ENCODE measurements at places on chromosomes 2 and 18. TPM values are rescaled to one million over a fixed set of nuclear protein-coding genes. Genes with fewer than 3 reads are reported as not detected.

PLEKHH2 gene
- 0.14 TPM for total RNA-seq

RNF152 gene
- 88.8 TPM for total RNA-seq

CAPG gene
- total RNA-seq, result 56.3 TPM

RNF103 gene
- 25.4 TPM for total RNA-seq

SERTAD2 gene
- total RNA-seq, result 9.5 TPM

FSIP2 gene
- total RNA-seq, result 0.05 TPM

KIF1A gene
- total RNA-seq, result 0.05 TPM

TMEM178A gene
- total RNA-seq, result not detected

CRYBA2 gene
- total RNA-seq, result not detected

ANKRD36B gene
- total RNA-seq, result 67.0 TPM

- no peak for DNase-seq
Observed at GRCh38 chr2:21393173-21393572, 269.4 kb downstream of the TDRD15 start.

DNA sequence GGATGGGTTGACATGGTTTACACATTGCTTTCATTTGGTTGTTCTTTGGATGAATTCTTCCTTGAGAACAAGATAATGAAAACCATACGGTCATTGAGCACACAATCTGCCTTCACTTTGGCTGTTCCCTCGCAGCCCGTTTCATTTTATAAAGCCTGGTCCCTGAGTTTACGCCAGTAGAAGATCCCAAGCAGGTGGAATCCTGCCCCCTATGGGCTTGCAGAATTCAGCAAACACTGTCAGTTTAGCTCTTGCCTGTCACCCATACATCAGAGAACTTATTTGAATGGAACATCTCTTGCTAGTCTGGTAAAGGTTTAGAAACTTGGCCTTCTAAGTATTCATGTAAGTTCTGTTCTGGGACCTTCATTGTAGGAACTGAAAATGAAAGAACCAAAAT is 666.4 kb upstream of the ZEB2 start:
- DNase-seq, result no peak

GRCh38 chr2:167833294-167833693 is 414.1 kb downstream of the STK39 start:
- DNase-seq, result no peak

DNA sequence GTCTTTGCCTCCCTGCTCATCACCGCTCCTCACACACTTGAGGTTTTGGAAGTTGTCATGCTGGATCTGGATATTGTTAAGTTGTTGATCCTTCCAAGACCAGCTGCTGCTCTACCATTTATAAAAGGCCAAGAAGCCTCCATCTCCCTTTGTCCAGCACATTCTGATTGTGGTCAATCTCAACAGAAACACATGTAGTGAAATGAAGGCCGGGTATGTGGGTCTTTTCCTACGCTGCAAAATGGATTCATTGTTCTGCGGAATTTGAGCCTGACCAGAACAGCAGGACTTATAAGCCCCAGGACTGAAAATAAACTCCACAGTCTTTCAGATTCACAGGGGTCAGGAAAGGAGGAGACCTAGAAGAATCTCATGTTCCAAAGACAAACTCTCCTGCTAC is 238.4 kb downstream of the CMPK2 start:
- DNase-seq, result no peak

DNA sequence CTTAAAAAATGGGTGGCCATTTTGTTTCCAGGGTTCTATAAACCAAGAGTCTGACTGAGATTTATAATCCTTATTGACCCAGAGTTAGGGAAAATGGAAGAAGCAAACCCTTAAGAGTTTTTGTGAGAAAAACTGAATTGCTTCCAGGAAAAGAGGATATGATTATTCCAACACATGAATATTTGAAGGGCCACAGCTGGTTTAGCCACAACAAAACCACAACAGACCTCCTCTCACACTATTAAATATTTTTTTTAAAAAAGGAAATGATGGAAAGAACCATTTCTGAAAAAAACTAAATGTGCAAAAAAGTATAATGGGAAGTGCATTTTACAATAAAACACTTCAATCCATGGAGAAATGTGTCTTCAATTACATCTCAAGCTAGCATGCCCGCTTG is 182.7 kb downstream of the ETAA1 start:
- no peak for DNase-seq

- DNase-seq, result no peak
Observed at GRCh38 chr18:23415515-23415914, 37.6 kb upstream of the RIOK3 start.

DNA sequence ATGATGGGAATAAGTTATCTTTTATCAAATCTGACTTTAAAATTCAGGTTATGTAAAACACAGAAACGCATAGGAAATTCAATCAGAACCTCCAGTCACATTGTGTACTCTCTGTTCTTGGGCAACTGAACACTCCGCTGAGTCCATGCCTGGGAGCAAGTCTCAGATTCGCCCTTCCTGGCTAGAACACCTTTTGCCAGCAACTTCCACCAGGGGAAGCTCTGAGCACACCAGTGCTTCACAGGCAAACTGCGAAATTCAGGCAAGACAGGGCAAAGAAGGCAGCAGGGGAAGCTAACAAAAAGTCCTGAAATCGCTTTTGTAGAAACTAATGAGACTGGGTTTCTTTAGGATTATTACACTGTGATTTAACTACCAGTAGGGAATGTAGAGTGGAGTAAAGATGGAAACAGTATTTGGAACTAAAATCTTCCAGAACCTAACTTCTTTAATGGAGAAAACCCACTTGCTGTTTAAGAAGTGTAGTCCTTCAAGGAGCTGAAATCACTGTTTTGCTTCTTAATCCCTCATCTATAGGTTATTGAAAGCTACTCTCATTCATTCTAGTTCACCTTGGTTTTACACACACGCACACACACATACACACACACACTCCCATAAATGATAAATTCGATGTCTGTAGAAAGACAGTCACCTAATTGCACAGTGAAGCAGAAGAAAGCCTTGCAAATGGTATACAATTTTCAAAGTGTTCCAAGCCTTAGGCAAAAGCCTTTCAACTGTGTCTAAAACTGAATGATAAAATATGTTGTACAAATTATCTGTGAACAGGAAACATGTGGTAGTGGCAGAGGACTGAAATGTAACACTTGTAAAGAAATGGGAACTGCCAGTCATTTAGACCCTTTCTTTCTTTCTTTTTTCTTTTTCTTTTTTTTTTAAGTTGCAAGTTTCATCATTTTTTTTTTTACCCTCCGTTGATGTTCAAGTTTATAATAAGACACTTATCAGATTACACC is 214.5 kb downstream of the TMEM182 start:
- DNase-seq, result no peak

DNA sequence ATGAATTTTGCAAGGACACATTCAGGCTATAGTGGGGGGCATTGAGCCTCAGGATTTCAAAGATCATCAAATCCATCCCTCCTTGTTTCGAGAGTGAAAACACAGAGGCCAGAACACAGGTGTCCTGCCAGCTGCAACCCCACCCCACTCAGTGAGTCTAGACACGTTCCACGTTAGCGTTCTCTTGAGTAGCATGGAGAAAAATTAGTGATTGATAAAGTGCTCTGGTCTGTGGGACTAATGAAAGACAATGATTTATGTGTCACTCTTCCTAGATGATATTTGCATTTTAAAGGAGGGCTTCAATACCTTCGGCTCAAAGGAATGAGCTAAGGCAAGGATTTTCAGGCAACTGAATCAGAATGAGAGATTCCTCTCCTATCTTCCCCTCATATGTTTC is 43.8 kb downstream of the SLC4A3 start:
- no peak for DNase-seq

DNA sequence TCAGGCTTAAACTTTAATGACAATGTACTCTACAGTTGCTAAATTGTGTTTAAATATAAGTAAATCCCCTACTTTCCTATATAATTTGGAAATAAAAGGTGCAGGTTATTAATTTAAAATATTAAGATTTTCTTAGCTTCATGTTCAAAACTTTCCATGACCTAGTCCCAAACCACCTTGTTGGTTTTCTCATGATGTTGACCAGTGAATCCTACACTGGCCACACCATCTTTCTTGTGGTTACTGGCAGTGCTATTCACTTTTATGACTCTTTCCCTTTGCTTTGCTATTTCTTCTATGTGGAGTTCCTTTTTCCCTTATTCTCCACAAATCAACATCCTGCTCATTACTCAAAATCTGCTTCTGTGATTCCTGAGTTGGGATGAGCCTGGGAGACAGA is 138.6 kb upstream of the NDUFV2 start:
- no peak for DNase-seq

DNA sequence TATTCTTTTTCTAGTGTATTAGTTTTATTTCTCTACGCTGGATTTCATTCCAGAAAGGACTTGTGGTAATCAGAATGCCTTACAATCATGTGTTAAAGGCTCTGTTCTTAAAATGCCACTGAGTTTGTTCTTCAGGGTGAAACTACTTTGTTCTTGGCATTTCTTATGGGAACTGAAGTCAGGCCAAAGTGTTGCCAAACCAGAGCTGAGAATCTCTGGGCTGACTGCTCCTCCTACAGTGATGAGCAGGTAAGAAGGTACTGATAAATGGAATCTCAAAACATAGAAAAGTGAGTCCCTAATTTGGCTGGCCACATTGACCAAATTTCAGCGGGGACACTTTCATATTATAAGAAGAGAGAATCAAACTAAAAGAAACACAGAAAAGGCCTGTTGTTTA is 55.1 kb upstream of the ZNF397 start:
- no peak for DNase-seq

DNA sequence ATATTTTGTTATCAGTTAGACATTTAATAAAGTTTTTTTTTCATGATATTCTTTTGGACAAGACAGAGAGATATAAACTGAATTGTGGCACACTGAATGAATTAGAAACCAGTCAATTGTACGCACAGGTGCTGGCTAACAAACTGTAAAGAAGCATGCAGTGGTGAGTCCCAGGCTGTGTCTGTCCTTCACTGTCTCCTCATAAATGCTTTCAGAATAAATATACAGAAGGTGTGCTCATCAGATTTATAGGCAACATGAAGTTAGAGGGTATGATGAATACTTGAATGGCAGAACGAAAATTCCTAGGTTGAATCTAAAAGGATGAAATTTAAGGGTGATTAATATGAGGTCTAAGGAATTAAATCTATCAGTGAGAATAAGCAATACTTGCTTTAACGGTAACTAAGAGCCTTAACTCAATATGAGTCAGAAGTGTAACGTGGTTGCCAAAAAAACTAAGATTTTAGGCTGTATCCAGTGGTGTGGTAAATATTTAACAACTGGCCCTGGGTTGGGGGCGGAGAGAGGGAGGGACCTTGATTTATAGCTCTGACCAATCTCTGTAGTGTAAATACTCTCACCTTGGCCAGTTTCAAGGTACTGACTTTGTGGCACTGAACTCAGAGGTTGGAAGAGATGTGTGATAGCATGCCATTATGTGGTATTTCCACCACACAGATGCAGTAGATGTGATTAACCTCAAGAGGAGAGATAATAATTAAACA is 41.9 kb upstream of the AAK1 start:
- DNase-seq, result no peak

GRCh38 chr2:62826141-62826540 is 120.6 kb downstream of the EHBP1 start:
- peak; percentile 78 for DNase-seq

- no peak for DNase-seq
Observed at GRCh38 chr18:21383031-21383430, 141.0 kb downstream of the GREB1L start.

DNA sequence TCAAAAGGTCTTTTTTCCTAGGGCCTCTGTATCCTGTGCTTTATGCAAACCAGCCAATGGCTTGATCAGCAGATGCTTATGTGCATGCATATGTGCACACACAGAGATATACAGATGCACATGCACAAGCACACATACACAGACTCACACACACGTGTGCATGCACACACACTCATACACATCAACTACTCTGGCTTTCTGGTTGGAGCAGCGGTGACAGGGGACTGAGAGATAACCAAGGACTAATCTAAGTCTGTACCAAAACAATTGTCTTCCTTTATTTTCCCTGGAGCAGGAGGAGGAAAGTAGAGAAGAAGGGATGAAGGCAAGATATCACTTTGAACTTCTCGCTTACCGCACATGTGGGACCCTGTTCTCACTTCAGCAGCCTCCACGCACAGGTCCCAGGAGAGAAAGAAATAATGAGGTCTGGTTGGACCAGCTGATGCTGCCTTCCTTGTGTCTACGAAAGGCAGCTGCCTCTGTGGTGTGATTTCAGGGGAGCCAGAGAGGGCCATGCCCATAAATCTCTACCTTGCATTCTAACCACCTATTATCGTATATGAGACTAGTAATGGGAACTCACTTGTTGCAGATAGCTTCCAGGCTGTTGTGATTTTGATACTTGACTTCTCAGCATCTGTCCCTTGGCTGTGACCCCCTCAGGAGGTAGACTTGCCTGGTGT is 338.0 kb downstream of the EN1 start:
- no peak for DNase-seq

GRCh38 chr2:178074123-178075005 is 1.8 kb upstream of the PDE11A start:
- peak; percentile 9 for DNase-seq

- peak; percentile 51 for DNase-seq
Observed at GRCh38 chr2:145638675-145639074, 1118.8 kb upstream of the ZEB2 start.

DNA sequence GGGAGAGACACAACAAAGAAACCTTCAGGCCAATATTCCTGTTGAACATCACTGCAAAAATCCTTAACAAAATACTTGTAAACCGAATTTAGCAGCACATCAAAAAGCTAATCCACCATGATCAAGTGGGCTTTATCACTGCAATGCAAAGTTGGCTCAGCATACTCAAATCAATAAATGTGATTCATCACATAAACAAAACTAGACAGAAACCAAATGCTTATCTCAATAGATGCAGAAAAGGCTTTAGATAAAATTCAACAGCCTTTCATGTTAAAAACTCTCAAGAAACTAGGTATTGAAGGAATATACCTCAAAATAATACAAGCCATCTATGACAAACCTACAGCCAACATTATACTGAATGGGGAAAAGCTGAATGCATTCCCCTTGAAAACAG is 20.6 kb downstream of the GTF2A1L start:
- no peak for DNase-seq

DNA sequence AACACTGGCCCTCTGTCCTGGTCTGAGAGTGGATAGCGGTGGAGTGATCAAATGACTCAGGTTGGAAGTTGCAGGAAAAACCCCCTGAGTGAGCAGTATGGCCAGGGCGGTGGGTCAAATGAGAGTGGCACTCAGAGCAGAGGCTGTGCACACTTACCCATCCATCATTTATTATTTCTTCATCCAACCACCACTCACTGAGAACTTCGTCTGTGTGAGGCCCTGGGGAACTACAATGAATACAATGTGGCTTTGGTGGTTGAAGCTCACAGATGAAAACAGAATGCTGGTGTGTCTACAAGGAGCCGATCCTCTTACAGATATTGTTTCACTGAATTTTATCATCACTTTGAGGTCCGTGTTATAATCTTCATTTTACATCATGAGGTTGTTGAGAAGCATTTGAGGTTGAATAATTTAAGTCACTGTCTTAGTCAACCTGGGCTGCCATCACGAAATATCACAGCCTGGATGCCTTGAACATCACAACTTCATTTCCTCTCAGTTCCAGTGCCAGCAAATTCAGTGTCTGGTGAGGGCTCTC is 73.4 kb upstream of the ID2 start:
- no peak for DNase-seq

DNA sequence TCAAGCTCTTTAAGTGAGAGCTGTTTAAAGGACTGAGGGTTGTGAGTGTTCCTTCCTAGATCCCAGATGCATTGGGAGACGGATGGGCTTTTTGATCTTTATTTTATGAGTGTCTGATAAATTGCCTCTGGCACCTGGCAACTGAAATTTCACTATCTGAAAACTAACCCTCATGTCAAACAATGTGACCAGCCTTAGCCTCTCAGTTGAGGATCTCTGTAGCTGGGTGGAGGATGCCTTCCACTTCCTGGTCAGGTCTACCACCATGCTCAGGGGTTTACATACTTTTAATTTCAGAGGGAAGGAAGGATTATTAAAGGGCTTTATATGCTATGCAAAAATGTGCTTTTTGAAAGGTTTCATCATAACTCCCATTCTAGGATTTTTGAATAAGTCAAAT is 70.5 kb upstream of the NT5C1B start:
- no peak for DNase-seq

All from dermis blood vessel endothelial cell (primary cell).